ENCODE measurements at places on chromosomes 11 and 22.

DNA sequence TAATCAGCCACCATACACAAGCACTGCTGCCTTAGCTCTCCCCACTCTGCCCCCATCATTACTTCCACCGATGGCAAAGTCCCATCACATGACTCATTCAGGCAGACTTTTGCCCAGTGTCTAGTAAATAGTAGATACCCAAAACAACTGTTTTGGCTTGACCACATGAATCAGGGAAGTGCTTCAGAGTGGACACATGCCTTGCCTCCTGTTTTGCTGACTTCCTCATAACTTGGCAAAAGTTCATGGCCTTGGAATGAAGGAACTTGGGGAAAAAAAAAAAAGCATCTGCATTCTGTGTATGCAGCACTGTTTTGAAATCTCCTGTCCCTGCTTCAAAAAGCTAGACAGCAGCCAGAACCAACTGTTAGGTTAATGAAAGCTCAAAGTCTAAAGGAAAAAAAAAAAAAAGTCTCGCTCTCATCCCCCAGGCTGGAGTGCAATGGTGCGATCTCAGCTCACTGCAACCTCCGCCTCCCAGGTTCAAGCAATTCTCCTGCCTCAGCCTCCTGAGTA is 335.3 kb downstream of the FAM181B start:
- DNase-seq = no peak

GRCh38 chr22:28604966-28605761 is 74.5 kb downstream of the TTC28 start:
- no peak for DNase-seq

DNA sequence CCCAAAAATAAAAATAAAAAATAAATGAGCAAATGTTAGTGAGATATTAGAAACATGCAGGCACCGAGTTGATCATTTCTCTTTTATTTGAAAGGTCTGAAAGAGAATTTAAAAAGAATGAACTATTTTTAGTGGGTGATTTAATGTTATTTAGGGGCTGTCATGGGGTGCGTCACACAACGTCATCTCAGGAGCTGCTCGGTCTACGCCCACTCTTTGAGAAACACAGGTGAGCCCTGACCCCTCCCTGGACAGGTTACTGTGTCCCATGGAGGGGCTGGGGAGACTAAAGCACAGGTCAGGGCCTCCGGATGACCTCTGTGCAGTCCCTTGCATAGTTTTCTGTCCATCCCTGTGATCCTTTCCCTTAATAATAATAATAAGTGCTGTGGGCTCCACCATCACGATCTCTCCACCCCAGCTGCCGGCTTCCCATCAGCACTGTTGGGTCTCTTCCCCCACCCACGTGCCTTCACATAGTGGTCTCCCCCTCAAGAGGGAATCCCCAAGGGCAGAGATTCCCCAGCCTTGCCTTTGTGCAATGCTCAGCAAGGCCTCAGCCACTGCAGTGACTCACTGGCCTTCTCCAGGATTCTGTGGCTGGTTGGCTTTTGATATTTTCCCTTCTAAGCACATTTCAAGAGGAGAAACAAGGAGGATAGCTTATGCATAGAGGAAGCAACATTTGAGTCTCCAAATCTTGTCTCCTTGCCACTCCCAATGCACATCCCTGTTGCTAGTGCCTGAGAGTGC is 159.9 kb downstream of the TTC17 start:
- DNase-seq = no peak

DNA sequence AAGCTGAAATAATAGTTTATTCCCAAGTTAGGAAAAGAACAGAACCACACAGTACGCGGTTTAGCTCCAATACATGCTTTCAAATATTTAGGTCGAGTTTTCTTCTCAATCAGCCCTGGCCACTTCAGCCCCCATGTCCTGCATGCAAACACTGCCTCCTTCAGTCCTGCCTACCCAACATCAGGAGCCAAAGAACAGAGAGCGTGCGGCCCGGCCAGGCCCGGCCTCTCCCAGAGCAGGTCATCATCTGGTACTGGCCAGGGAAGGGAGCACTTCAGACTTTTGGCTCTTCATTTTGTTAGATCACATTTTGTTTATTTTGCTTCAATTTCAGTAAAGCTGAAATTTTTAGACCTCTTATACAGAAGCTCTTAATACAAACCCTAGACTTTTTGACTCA is 6.7 kb downstream of the BRD1 start:
- no peak for DNase-seq

GRCh38 chr22:46911346-46911745 is 148.9 kb downstream of the TBC1D22A start:
- no peak for DNase-seq

DNA sequence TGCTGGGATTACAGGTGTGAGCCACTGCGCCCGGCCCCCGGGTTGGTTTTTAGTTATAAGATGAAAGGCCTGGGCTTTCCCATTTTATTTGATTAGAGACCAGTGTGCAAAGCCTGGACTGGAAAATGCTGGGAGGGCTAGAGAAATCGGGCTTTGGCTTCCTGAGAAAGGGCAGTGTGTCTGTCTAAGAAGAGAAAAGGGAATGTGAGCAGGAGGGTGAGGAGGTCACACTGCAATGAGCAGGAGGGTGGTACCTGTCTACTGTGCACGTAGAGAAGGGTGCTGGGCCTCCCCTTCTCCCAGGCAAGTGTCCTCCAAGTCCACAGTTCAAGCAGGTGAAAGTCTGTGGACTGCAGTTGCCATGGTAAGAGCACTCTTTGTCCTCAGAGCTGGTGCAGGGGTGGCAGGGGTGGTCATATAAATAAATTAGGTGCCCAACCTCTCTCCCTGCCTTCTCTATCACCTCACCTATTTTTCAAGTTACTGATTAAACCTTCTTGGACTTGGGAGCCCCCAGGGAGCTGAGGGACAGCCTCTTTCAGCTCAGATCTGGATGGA is 30.8 kb downstream of the SLC5A1 start:
- no peak for DNase-seq

- no peak for DNase-seq
Measured at GRCh38 chr22:17264321-17265052, 45.3 kb upstream of the ADA2 start.

- DNase-seq = no peak
Measured at GRCh38 chr11:93648158-93648557, 13.3 kb upstream of the CEP295 start.

Data from KG1 (cell line).